ENCODE measurements at places on chromosomes 1 and 21.

GRCh38 chr1:97654876-97655585 lies 265.8 kb downstream of the DPYD start:
- DNase-seq, result no peak

DNA sequence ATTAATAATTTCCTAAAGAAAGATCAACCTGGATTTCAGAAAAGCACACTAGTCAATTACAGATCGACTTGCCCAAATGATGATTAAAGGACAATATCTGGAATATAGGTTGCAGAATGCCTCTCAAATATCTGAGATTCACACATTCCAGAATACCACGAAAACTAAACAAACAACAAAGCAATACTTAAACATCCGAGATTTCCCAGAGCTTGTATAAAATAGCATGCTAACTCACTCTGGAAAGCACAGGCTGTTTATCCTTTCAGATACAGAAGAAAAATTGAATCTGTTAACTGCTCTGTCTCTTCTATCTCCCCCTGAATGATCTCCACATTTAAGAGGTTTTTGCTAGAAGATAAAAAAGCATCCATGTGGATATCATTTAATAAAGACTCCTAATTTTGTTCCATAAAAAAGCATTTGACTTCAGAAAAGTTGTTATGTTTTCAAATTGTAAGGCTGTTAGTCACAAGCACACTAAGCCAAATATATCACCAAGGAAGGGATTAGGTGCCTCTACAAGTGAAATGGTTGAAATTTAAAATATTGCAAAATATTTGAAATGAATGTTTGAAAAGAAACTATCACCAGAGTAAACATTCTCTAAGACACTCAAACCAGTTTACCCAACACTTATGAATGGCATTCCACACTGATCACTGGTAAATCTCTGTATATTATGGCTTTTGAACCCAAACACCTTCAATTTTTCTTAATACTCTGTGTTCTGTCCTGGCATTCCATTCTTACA lies 865.1 kb upstream of the ADAMTS5 start:
- no peak for DNase-seq

- DNase-seq, result peak; percentile 46
Measured at GRCh38 chr1:228336308-228337030, 70.2 kb downstream of the TRIM11 start.

DNA sequence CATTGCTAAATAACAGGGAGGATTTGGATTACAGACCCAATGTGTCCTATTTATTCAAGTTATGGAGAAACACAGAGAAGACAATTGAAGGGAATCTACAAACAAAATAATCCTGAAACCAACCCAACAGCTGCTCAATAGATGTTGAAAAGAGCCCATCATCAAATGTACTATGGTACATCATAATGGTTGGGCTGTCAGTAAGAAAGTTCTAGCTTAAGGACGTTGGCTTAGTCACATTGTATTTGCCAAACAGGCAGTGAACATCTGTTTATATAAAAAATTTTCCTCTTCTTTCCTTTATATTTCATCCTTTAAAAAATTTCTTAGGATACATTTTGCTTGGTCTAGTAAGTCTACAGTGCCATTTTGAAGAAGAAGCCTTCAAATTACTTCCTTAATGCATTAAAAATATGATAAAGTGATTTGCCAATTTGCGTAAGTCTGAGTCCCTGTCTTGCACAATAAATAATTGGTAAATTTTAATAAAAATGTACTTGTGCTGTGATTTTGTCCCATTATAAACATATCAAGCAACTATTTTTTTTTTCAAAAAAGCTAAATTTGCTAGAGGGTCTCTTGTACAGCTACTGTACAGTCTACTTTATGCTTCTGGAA lies 14.4 kb downstream of the MAP3K7CL start:
- DNase-seq, result no peak

DNA sequence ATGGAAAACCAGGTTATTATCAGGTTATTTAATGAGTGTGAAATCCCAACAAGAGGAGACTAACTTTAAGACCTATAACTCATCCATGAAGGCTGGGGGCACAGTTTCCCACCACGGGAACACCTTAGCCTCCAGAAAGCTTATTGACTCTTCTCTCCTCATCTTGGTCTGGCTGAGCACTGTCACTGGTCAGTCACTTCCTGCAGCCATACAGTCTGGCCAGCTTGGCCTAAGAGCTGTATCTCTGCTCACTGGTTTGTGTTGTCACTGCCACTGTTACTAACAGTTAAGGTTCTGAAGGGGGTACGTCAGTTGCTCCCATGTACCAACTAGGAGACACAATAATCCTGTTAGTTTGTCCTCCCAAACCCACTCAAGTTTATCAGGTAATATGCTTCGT lies 16.7 kb upstream of the DDAH1 start:
- DNase-seq, result no peak

DNA sequence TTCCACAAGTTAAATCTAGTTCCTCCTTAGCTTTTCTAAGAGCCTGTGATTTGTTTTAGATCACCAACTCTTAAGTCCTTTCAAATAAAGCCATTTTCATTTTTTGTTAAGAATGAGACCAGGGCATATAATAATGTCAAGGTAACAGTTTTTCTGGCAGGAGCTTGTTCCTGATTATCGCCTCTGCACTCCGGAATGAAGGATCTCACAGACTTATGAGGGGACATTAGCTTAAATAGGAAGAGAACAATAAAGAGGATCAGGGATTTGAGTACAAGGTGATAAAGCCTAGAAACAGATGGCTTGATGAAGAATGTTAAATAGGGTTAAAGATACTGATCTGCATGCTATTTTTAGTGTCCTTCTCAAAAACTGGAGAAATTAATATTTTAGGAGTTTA lies 13.6 kb upstream of the OTUD7B start:
- no peak for DNase-seq

DNA sequence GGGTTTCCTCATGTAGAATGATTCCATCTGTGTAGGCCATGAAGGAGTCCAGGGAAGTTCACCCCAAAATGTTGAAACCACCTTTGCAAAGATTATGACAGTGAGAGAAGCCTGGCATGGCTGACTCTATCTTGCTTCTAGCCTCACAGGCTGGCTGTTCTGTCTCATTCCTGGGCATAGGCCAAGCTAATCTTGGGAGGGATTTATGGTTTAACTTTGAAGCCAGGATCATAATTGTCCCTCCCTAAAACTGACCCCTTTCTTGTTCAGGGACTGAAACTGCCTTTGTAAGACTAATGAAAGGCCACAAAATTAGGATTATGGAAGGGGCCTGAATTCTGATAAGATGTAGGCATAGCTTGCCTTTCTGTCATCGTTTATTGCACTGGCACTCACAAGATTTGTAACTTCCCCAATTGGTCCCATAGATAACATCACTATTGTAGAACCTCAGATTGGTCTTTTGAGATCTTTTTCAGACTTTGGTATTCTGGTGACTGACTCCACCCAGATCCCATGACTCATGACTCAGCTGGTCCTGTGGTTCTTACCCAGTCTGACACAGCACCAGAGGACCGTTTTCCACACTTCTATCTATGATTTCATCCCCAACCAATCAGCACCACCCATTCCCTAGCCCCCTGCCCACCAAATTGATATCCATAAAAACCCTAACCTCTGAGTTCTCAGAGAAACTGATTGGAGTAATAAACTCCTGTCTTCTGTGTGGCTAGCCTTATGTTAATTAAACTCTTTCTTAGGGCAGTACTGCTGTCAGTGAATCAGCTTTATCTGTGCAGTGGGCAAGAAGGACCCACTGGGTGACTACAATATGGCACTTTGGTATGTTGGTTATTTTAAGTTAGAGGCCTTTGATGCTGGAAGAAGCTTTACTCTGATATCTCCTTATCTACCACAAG lies 13.6 kb upstream of the LAMTOR5 start:
- DNase-seq, result no peak

- DNase-seq, result no peak
Measured at GRCh38 chr1:76635784-76636183, 231.5 kb upstream of the ST6GALNAC5 start.

DNA sequence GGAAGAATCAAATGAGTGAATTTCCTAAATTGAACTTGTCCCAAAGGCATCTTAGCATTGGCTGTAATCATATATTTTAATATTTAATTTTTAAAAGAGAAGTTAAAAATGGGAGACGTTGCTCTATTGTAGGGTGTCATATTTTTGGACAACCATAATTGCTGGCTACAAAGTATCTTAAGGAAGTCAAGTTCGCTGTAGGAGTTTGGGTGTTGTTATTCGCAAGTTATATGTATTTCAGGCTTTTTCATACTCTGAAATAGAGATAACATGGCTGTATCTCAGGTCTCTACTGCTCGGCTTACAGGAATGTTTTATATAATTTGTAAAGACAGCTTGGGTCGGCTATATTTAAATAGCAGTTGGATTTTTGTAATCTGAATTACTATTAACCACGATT lies 852 bp downstream of the TMEM50A start:
- no peak for DNase-seq

- no peak for DNase-seq
Measured at GRCh38 chr21:42056996-42057689, 14.0 kb upstream of the UMODL1 start.

GRCh38 chr21:16145052-16145451 lies 415.3 kb downstream of the USP25 start:
- DNase-seq, result no peak

GRCh38 chr1:6460301-6461050 lies 5.5 kb downstream of the TNFRSF25 start:
- DNase-seq, result no peak

DNA sequence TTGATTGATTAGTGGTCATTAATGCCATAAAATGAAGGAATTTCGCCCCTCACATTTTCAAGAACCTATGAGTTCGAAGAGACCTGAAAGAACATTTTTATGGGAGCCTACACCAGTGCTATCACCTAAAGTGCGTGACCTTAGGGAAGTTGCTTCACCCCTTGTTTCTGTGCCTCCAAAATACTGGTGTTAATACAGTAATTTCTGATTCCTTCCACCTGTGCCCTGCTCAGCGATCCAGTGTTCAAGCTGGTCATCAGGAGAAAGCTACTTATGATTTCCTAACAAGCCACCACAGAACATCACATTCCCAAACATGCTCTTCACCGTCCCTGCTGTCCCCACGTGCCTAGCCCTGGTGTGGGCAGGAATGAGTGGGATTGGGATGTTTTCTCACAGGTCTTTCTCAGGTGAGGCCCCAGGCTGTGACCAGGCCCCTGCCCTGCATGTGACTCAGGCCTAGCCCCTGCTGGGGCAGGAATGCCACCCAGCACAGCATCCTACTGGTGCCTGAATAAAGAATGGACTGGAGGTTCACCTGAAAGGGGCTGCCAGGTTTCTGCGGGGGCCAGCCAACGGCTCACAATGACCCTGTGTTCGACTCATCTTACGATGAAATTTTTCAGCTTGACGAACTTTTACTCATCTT lies 60.3 kb downstream of the CD247 start:
- DNase-seq, result no peak

DNA sequence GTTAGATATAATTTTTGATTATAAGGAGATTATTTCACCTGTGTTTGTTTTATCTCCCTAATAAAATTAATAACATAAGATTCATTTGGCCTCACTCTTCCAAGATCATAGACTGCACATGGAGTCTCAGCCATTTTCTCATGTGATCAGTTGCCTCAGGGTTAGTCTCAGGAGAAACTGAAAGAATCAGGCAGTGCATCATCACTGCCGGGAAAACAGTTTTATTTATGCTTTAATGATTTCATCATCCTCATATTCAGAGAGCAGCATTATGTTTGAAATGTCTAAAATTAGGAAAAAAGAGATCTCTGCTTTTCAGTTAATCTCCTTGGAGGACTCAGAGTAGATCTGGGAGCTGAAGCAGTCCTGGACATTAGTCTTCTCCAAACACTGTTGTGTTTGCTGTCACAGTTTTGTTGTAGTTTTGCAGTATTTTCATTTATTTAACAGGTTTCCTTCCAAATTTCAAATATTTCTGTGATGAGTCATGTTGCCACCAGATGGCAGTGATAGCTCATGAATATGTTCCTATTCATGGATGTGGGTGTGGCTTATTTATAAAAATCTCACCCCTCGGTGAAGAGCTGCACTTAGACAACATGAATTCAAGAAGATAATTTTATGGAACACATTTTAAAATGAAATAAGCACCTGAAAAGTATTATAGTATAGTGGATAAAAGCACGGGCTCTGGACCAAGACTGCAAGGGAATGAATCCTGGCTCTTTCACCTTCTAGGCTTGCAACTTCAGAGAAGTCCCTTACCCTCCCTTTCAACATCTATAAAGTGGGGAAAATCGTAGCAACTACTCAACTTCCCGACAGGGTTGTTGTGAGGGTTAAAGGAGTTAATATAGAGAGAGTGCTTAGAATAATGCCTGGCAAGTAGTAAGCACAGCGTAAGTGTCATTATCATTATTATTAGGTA lies 31.2 kb downstream of the CHD1L start:
- DNase-seq, result no peak

- no peak for DNase-seq
Measured at GRCh38 chr1:240491156-240491555, 120.8 kb downstream of the GREM2 start.

DNA sequence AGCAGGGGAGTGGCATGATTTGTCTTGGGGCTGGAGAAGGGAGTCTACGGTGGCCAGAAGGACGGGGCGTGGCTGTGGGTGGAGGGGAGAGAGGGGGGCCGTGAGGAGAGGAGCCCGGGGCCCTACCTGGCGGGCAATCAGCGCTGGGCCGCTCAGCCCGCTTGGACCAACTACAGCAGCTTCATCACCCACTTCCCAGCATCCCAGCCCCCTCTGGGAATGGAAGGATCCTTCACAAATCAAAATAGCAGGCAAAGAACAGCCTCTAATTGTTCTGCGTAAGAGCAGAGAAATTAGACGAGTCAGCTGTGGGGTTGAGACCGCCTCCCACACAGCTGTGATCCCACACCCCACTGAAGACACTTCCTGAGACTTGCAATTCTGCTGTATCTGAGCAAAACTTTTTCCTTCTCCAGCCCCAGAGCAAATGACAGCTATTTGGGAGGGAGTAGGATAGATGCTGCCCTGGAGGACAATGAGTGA lies 43.5 kb downstream of the OPRD1 start:
- DNase-seq, result no peak

- no peak for DNase-seq
Measured at GRCh38 chr1:41514381-41514780, 29.9 kb upstream of the EDN2 start.

GRCh38 chr1:85296980-85297379 lies 20.5 kb upstream of the BCL10 start:
- DNase-seq, result no peak

GRCh38 chr1:47875831-47876586 lies 121.2 kb downstream of the TRABD2B start:
- DNase-seq, result no peak

DNA sequence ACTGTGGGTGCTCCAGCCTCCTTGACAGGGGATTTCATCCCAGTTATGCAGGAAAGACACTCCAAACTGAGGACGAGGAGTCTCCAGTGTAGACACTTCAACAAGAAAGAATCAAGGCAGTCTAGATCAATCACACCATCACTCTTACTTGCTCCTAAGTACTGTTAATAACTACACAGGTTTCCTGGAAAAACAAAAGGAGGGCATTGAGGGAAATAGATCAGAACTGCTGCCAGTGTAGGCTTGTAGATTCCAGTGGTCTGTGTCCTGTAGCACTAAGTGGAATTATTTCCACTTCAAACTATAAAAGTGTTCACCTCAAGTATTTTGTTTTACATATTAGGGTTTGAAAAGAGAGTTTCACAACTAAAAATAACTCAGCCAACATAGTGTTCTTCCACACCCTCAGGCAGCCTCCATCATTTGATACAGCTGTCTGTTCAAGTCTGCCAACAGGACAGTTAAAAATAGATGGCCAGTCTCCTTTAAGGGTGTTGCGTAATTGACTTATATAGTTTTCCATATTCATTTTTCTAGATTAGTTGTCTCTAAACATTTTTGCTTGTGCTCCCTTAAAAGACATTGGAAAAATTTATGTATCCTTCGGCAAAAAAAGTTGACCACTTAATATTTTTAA lies 32.0 kb upstream of the AGL start:
- DNase-seq, result no peak

Measured in left forelimb (tissue), 1 donor.